Inflammatory macrophage (primary cell): ENCODE measurements at places on chromosomes 11 and 22.

GRCh38 chr22:19341500-19341899 is 50.0 kb upstream of the CLTCL1 start:
- DNase-seq: no peak

- no peak for DNase-seq
These were observed 248.1 kb downstream of the OPCML start for GRCh38 chr11:133284156-133284555.

- DNase-seq: no peak
These were observed 7.2 kb downstream of the PIM3 start for GRCh38 chr22:49967706-49968208.

GRCh38 chr22:38285018-38285417 is 12.2 kb upstream of the TMEM184B start:
- no peak for DNase-seq

DNA sequence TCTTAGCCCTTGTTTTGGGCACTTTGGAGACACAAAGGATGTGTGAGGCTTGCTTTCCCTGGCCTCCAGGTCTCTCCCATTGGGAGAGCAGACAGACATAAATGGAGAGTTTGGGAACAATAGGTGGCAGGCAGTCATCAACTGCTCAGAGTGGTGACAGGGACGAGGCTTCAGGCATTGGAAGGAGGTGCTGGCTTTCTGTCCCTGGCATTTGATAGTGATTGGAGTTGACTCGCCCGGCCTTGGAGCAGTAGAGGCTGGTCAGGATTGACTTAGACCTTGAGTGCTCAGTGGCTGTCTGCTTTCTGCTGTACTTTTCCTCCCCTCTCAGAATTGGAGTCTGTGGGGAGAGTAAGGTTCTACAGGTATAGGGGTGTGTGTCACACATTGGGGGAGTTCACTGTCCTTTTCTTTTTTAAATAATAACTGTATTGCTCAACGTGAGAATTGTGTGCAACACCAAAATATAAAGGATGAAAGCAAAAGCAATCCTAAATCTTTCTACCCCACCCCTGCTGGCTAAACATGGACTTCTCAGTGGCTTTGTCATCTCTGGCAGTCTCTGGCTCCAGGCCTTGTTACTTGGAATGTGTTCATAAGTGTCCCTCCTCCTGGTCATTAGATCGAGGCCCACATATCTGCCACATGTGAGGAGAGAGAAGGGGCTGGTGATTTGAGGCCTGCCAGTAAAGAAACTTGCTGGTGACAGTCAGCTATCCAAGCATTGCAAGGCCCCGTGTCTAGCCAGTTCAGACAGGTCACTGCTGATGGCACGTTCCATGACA is 21.1 kb downstream of the SHISA8 start:
- no peak for DNase-seq

DNA sequence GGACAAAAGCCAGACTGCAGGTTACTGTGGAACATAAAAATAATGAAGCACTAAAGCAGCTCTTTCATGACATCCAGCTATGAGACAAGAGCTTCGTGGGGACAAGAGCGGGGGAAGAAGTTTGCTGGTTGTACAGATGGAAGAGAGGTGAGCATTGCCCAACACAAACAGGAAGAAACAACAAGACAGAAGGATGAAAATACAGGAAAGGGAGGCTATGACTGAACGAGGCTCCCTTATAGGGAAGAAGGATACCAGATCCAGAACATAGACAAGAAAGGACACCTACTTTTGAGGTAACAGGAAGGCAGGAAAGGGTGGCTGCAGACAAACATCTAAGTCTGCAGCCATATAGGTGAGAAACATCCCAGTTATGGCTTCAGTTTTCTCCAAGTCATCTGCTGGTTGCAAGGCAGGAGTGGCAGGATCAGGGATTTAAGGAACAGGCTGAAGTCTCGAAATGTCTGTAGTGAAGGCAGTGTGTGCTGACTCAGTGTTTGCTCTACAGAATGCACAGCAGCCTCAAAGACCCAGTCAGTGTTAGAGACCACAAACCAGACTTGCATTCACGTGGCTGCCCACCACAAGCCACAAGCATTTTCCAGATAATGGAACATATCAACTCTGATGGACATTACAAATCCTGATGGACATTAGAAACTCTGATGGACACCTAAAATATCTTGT is 1.9 kb downstream of the CLTCL1 start:
- DNase-seq: no peak
